Right ventricle myocardium superior (tissue), 1 donor: ENCODE measurements at places on chromosomes 3 and 15. TPM values are rescaled to one million over a fixed set of nuclear protein-coding genes. Genes with fewer than 3 reads are reported as not detected.

The TRIM71 gene
- not detected for total RNA-seq

- no peak for DNase-seq
These were observed 127.7 kb upstream of the SAMMSON start for GRCh38 chr3:69871868-69872267.

- DNase-seq, result no peak
These were observed 65.3 kb downstream of the SH3GL3 start for GRCh38 chr15:83512459-83512858.

The GOLGA6C gene
- total RNA-seq, result not detected

GRCh38 chr3:4297486-4297885 is 5.7 kb upstream of the SETMAR start:
- DNase-seq, result no peak

DNA sequence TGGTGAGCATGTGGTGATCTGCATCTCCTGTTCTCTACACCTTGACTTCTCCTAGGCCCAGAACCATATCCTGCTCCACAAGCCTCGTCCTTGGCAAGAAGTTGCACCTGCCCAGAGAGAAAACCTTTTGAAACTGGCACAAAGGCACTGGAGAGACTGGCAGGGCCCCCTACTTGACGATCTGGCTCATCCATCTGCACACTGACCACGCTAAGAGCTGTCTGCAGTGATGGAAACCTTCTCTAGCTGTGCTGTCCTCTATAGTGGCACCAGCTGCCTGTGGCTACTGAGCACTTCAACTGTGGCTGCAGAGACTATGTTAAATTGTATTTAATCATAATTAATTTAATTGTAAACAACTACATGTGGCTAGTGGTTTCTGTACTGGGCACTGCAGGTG is 26.2 kb upstream of the SRP14 start:
- no peak for DNase-seq

The GRM2 gene
- total RNA-seq, result 0.08 TPM

DNA sequence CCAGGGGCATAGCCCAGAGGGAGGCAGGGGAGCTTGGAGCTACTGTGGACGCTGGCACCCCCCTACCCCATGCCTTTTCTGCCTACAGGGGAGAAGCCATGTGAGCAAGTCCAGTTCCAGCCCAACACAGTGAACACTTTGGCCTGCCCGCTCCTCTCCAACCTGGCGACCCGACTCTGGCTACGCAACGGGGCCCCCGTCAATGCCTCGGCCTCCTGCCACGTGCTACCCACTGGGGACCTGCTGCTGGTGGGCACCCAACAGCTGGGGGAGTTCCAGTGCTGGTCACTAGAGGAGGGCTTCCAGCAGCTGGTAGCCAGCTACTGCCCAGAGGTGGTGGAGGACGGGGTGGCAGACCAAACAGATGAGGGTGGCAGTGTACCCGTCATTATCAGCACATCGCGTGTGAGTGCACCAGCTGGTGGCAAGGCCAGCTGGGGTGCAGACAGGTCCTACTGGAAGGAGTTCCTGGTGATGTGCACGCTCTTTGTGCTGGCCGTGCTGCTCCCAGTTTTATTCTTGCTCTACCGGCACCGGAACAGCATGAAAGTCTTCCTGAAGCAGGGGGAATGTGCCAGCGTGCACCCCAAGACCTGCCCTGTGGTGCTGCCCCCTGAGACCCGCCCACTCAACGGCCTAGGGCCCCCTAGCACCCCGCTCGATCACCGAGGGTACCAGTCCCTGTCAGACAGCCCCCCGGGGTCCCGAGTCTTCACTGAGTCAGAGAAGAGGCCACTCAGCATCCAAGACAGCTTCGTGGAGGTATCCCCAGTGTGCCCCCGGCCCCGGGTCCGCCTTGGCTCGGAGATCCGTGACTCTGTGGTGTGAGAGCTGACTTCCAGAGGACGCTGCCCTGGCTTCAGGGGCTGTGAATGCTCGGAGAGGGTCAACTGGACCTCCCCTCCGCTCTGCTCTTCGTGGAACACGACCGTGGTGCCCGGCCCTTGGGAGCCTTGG is 5.6 kb downstream of the CIB1 start:
- DNase-seq, result no peak

DNA sequence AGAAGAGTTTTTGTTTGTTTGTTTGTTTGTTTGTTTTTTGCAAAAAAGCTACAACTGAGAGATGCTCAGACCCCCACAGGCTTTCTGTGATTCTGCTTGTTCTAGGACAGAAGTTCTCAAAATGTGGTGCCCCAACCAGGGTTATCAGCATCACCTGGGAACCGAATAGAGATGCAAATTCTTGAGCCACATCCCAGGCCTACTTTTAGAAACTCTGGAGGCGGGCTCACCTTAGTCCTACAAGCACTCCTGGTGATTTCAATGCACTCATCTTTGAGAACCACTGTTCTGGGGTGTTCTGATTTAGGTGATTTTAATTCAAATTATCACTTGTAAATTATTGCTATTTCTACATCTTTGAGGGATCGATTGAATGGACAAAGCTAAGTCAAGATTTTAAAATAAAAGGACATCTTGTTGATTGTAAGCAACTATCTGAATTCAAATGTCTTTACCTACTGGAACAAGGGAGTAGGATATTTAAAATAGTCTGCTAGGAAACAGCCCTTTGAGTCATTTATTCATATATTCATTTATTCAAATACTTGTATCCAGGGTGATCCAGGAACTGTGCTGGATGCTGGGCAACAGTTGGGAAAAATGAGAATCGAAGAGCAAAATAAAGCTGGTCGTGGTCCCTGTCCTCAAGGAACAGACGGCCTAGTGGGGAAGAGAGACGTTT is 44.7 kb upstream of the CADPS start:
- no peak for DNase-seq

DNA sequence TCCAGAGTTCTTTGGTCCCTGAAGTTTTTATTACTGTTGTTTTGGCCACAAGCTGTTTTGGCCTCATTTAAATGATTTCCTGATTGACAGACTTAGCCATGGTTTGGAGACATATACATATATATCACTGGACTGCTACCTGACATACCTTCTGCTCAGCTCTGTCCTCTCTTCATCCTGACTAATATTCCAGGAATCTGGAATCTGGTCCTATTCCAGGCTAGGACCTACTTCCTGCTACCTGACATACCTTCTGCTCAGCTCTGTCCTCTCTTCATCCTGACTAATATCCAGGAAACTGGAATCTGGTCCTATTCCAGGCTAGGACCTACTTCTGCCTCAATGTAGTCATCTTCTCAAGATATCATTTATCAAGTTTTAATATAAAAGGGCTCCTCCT is 724.4 kb upstream of the ROBO1 start:
- no peak for DNase-seq

DNA sequence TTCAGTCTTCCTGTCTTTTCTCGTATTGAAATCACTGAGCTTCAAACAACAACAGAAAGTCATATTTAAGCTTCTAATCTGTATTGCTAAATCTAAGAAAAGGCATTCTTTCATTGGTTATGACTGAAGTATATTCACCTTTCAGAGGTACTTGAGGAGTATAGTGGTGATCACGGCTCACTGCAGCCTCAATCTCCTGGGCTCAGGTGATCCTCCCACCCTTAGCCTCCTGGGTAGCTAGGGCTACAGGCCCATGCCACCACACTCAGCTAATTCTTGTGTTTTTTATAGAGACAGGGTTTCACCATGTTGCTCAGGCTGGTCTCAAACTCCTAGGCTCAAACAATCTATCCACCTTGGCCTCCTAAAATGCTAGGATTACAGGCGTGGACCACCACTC is 38.7 kb downstream of the WDR49 start:
- DNase-seq, result no peak

GRCh38 chr3:47681016-47681415 is 100.7 kb downstream of the SMARCC1 start:
- no peak for DNase-seq

DNA sequence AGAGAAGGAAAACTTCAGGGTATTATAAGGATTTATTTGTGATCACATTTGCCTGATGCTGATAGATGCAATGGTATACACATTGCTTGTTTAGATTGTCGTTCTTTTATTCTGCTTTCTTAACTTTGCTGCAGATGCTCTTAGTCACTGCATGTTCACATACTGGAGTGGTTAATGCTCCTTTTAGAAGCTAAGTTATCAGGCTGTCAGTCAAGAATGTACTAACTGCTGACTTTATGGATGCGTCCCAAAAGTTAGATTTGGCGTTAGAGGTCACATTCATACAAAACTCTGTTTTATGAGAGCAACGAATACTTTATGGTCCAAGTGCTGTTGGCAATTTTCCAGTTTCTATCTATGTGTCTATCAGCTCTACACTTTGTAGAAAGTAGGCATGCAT is 160.7 kb downstream of the BBX start:
- no peak for DNase-seq
